DMS79 treated with DMSO at 0.1 percent for 48 hours (cell line): ENCODE measurements at places on chromosomes 3 and 15.

DNA sequence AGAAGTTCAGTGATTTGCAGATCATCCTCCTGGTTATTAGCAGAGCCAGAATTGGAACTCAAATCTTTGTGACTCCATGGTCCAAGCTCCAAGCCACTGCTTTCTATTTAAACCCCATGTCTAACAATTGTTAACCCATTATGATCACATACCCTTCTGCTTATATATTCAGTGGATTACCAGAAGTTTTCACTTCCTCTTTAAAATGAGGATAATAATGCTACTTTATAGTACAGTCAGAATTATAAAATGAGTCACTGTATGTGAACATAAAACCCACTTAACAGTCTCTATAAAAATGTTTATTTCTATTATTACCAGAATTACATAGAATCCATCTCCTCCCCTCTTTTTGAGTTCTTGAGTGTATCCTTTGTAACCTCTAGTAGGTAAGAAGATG lies 550.7 kb upstream of the DPPA4 start:
- no peak for DNase-seq

GRCh38 chr15:78006567-78007205 lies 70.8 kb downstream of the TBC1D2B start:
- DNase-seq: no peak

- DNase-seq: no peak
Observed at GRCh38 chr15:52856286-52856685, 66.2 kb upstream of the ONECUT1 start.

DNA sequence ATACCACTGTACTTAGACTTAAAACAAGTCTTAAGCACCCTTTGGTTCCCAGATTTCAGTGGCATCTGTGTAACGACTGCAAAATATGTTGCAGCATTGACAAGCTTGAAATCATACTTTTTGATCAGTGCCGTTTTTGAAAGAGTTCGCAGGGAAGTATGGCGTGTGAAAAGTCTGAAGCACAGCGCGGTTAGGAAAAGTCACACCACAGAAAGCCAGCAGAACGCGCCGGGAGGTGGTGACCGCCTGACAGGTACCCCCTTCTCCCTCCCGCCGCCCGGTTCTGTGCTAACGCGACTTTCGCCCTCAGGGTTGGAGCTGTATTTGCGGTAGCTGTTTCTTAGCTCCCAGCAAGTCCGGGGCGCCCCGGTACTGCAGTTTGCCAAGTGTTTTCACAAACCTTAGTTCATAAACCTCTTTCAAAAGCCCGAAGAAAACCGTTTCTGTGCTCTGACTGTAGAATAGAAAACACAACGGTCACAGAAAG lies 481 bp upstream of the CRYBG3 start:
- peak; percentile 83 for DNase-seq

DNA sequence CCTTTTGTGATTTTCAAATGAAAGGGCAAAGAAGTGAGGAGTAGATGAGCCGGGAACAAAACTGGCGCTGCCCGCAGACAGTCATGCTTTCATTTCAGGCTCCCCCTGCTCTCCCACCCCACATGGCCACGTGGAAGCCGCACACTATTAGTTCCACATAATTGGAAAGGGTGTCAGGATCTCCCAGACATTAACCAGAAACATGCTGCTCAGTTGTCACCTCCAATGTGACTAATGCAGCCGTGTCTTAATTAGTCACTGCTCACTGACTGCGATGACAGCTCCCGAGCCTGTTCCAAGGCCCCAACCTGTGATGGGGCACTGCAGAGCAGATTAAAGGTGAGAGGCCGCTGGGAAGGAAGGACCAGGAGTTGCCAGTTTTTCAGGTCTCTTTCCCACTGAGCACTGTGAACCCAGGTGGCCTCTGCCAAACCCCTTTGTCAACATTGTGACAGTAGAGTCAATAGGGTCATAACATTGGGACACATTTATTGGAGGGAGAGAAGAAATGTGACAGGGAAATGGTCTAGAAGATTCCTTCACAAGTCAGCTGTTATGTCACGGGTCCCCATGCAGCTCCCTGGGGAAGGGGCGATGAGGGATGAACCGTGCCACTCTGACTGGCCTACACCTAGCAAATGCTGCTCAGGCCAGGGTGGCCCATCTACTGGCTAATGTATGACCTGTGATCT lies 38.6 kb upstream of the SFMBT1 start:
- DNase-seq: no peak

GRCh38 chr15:31930967-31931366 lies 99.3 kb upstream of the CHRNA7 start:
- no peak for DNase-seq

DNA sequence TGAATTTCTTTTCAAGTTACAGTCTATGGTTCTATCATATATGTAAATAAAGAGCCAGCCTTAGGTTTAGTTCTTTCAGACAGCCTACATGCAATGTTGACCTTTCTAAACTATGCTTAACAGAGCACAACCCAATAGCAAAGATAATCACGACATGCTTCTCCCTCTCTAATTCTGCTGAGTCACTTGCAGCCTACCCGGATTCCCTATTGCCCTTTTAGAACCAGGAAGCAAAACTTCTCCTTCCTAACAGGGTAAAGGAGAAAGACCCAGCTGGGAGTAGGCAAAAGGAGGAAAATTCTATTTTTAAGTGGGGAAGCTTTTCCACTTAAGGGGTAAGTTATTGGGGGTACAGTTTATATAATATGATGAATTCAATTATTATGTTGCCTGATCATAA lies 79.3 kb downstream of the SLC7A14 start:
- DNase-seq: peak; percentile 32

DNA sequence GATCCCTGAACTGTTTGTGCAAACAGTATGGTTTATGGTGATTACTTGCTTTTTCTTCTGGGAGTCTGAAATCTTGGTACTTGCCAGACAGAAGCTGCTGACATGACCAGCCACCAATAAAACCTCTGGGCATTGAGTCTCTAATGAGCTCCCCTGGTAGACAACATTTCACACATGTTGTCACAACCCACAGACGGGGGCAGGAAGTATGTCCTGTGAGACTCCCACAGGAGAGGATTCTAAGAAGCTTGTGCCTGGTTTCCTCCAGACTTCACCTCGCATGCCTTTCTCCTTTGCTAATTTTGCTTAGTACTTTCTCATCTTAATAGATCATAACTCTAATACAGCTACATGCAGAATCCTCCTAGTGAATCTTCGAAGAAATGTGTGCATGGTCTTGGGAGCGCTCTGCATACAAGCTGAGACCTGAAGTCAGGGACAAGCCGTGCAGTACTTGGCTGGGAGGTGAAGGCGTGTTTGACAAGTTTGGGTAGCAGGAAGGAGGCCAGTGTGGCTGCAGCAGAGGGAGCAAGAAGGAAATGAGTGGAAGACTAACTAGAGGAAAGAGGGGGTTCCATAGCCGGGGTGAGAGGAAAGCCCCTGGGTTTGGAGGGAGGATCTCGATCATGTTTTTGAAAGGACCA lies 49.0 kb downstream of the B3GNT5 start:
- DNase-seq: no peak

GRCh38 chr15:73926219-73927002 lies at the start of gene LOXL1:
Gene LOXL1 (plus strand): TSS chr15:73926462. CDS start chr15:73926784, 322 bp downstream.
- peak; percentile 10 for DNase-seq

GRCh38 chr3:42758126-42758525 lies 14.9 kb downstream of the CCDC13 start:
- DNase-seq: no peak

- DNase-seq: no peak
Observed at GRCh38 chr3:184538666-184539431, 22.7 kb upstream of the EPHB3 start.

GRCh38 chr3:10185804-10186762 lies 21.4 kb downstream of the IRAK2 start:
- DNase-seq: no peak

GRCh38 chr15:79160211-79160610 lies 69.6 kb upstream of the RASGRF1 start:
- no peak for DNase-seq

- no peak for DNase-seq
Observed at GRCh38 chr3:187062526-187063177, 76.6 kb downstream of the RPL39L start.

- no peak for DNase-seq
Observed at GRCh38 chr3:143222505-143222904, 102.9 kb downstream of the CHST2 start.

DNA sequence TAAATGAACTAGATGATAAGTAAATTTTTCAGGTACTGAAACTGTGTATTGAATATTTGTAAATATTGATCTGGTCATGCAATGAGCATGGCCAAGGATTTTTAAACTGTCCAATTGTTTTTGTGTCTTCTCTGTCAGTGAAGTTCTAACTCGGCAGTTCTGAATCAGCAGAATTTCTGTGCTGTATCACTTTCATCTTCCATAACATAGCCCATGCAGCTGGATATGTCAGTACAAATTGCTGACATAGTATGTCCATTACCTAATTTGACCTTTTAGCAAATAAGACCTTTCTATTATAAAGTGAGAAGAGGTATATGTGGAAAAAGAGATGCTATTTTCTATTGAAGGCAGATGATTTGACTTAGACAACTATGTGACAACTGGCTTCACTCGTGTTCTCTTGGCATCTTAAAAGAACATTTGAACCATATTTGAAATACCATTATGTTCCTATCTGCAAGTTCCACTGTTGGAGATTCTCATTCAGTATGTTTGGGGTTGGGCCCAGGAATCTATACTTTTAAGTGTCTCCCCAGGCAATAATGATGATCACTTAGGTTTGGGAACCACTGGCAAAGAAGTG lies 90.4 kb downstream of the CMSS1 start:
- no peak for DNase-seq

DNA sequence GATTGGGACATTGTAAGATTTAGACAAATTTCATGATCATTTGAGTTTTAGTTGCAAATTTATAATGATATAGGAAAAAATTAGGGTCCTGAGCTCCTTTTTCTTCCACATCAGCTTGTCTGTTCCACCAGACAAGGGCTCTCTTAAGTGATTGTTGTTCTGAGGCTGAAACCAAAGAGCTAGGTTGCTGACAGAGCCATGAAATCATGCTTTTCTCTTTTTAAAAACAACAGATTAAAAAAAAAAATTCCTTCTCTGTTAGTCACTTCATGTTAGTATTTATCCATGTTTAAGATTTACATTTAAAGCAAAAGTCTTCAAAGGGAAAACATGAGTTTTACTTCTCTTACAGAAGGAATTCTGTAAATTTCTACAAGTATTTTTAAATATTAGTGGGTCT lies 56.8 kb downstream of the ATP2C1 start:
- no peak for DNase-seq

DNA sequence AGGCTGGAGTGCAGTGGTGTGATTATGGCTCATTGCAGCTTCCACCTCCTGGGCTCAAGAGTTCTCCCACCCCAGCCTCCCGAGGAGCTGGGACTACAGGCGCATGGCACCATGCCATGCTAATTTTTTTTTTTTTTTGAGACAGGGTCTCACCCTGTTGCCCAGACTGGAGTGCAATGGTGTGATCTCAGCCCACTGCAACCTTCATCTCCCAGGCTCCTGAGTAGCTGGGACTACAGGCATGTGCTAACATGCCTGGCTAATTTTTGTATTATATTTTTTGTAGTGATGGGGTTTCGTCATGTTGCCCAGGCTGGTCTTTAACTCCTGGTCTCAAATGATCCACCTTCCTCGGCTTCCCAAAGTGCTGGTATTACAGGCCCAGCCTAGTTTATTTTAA lies 4.0 kb downstream of the TEX9 start:
- no peak for DNase-seq

DNA sequence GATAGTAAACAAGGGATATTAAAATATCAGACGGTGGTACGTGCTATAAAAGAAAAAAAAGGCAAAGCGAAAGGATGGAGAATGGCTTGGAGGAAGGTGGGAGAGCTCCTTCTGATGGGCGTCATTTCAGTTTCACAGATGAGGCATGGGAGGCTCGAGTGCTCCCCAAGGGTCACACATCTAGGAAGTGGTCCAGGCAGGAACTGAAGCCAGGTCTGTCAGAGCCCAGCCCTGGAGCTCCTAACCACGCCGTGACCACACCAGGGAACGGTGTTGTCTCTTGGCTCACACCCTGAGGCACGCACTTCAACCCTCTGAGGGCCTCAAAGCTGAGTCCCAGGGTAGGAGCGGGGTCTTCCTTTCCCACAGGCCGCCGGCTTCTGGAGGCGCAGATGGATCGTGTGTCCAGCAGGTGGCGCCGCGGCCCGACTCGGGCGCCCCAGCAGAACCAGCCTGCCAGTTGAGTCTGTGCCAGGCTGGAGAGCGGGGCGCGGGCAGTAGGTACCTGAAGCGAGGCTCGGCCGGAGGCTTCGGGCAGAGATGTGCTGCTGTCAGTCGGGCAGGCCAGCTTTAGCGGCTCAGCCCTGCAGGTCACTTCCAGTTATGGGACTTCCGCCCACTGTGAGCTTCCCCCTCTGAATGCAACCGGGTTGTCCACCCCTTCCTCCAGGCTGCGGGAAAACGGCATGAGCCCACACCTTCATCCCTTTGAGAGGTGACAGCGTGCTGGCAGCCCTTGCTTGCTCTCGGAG lies 68.1 kb downstream of the SLC6A1 start:
- peak; percentile 29 for DNase-seq

DNA sequence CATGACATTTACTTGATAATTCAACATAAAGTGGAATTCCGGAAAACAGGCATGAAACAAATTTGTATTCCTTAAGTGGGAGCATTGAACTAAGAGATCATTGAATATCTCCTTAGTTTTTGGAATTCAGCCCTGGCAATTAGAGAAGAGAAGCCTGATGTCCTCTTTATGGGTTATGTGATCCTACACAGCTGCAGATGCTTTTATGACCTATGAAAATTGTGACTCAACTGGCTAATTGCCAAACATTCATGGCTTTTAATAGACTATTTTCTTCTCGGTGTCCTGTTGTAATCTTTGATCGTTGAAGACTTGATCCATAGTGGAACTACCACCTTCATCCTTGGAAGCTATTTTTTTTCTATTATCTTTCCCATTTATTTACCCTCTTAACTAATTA lies 46.1 kb downstream of the AGBL1 start:
- DNase-seq: no peak

DNA sequence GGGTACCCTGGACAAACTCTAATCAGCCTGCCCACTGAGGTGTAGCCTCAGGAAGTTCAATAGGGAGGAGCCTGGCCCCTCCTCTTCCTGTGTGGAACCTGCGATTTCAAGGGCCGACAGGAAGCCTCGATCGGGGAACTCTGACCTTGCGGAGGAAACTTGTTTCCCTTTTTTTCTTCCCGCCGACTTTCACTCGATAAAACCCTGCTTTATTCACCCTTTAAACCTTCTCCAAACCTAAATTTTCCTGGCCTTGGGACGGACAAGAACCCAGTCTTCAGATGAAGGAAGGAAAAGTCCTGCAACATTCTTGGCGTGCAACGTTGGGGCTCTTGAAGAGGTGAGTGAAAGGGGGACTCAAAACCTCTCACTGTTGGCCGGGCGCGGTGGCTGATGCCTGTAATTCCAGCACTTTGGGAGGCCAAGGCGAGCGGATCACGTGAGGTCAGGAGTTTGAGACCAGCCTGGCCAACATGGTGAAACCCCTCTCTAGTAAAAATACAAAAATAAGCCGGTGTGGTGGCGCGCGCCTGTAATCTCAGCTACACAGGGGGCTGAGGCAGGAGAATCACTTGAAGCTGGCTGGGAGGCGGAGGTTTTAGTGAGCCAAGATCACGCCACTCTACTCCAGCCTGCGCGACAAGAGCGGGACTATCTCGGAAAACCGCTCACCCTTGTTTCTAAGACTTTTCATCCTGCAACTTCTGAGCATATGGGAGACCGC lies 208.2 kb downstream of the ZNF385D start:
- no peak for DNase-seq
